ENCODE measurements at places on chromosomes 13 and 19.
A peak's percentile ranks its signal among the peaks of the same experiment; 100 is the strongest.

DNA sequence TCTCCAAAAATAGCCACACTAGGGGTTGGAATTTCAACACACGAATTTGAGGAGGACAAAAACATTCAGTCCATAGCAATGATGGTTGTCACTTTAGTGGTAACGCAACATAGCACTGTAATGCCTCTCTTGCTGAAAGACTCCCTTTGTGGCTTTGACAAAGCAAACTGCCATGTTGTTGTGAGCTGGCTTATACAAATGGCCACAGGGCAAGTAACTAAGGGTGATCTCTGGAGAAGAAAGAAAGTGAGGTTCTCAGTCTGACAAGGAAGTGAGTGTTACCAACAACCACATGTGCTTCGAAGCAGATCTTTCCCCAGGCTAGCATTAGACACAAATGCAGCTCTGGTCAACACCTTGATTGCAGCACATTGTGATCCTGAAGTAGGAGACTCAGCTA is 79.1 kb upstream of the PCDH17 start:
- DNase-seq = no peak

DNA sequence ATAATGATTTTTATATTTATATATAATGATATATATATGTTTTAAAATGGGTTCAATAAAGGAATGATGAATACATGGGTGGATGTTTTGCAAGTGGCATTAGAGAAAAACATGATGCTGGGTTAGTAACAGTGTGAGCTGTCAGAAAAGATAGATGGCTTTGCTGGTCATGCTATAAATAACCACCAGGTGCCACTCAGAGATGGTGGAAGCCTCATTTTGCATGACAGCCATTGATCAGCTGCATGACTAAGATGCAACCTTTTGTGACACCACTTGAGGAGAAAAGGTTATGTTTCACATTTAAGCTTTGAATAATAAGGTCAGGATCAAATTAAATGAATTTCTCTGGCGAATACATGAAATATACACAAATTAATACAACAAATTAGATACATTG is 737.7 kb downstream of the PCDH9 start:
- no peak for DNase-seq

GRCh38 chr19:29539670-29540069 is 13.9 kb downstream of the VSTM2B start:
- DNase-seq = no peak

- DNase-seq = no peak
Measured at GRCh38 chr19:416416-416815, 7.5 kb upstream of the C2CD4C start.

DNA sequence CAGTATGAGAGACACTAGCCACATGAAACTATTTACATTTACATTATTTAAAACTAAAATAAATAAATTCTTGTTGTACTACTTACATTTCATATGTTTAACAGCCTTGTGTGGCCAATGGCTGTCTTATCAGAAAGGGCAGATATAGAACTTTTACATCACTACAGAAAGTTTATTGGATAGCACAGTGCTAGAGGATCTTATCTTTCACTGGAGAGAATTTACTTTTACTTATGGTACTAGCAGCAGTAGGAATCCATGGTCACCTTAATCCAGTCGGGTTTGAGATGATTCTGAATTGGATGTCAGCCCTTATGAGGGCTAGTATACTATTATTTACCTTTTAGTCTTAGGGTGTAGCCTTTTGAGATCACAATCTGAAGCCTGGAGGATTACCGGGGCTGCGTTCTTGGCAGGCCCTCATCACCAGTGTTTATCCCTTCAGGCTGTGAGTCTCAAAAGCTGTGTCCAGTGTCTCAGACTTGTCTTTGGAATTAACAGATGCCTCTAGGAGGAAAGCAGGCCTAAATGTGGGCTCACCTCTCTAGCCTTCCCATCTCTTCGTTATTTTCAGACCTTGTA is 21.7 kb downstream of the IFT88 start:
- no peak for DNase-seq

DNA sequence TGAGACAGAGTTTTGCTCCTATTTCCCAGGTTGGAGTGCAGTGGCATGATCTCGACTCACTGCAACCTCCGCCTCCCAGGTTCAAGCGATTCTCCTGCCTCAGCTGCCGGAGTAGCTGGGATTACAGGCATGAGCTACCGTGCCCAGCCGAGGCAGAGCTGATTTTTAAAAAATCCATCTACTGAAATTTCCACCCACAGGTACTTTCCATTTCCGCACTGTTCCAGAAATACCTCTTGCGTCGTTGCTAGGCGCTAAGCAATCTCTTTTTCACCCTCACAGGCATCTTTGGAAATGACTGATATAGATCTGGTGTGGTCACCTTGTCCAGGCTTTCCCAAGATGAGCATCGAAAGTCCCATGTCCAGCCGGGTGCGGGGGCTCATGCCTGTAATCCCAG is 9.4 kb downstream of the TMEM38A start:
- DNase-seq = no peak

GRCh38 chr13:112710855-112711527 is 21.2 kb downstream of the ATP11A start:
- no peak for DNase-seq

DNA sequence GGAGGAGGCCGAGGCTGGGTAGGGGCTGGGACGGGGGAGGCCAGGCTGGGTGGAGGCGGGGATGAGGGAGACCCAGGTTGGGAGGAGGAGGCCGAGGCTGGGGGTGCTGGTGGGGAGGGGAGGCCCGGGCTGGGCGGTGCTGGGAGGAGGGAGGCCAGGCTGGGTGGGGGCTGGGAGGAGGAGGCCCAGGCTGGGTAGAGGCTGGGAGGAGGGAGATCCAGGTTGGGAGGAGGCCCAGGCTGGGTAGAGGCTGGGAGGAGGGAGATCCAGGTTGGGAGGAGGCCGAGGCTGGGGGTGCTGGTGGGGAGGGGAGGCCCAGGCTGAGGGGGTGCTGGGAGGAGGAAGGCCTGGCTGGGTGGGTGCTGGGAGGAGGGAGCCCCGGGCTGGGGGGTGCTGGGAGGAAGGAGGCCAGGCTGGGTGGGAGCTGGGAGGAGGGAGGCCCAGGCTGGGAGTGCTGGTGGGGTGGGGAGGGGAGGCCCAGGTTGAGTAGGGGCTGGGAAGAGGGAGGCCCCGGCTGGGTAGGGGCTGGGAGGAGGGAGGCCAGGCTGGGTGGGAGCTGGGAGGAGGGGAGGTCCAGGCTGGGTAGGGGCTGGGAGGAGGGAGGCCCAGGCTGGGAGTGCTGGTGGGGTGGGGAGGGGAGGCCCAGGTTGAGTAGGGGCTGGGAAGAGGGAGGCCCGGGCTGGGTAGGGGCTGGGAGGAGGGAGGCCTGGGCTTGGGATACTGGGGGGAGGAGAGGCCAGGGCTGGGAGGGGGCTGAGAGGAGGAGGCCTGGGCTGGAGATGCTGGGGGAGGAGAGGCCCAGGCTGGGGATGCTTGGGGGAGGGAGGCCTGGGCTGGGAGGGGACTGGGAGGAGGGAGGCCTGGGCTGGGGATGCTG is 10.7 kb downstream of the TPGS1 start:
- DNase-seq = peak; percentile 35

GRCh38 chr19:585551-586110 is 4.0 kb upstream of the HCN2 start:
- DNase-seq = no peak

DNA sequence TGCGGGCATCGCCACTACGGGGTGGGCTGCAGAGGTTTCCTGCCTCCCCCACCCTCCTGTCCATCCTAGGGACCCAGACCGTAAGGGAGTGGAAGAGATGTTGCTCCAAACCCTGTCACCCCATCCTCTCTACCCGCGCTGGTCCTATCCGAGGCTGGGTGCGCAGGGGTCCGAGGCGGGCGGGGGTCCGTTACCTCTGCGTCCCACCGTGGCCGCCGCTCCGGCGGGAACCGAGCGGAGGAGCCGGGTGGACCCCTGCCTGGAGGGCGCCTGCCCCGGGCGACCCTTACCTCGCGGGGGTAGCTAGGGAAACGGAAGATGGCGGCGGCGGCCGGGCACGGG is at the start of gene DGKH:
Gene DGKH (plus strand): TSS at position 307 of the 342 bp plus-strand sequence. CDS start 126 bp downstream, outside the sequence.
- DNase-seq = no peak

DNA sequence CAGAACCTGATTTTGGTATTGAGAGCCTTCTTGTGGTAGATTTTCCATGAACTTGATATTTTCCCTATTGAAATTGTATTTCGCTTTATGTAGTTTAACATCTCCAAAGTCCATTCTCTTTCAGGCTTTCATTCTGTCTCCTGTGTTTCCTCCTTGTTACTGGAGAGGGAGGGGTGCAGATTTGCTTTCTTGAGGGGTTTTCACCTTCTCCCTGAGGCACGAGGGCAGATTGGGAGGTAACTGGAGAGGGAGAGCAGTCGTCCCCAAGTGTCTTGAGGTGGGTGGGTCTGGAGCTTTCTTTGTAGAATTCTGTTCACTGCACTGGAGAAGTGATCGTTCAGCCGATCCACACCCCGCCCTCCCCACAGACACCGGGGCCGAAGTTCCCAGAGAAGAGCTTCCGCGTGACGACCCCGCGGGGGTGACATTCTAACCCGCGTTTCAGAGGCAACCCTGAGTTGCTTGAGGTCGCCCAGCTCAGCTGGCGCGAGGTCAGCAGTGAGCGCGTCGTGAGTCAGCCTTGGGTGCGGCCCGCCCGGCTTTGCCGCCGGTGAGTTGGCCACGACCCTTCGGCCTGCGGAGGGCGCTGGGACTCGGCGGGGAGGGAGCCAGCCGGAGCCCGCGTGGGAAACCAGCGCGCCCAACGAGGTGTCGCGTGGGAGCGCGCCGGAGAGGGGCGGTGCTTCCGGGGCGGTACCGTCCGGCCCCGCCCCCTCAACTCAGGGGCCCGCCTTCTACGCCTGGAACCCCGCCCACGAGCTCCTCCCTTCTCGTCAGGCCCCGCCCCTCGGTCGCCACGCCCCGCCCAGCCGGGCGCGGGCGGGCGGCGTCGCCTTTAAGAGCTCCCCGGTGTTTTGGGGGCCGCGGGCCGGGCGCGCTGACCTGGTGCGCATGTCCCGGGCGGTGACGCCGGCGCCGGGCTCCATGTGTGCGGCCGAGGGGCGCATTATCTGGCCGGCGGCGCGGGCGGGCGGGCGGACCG is at the start of gene GATAD2A:
Gene GATAD2A (plus strand): TSS at position 797 of the 982 bp plus-strand sequence. CDS start 59,671 bp downstream, outside the sequence.
- DNase-seq = peak; percentile 96

DNA sequence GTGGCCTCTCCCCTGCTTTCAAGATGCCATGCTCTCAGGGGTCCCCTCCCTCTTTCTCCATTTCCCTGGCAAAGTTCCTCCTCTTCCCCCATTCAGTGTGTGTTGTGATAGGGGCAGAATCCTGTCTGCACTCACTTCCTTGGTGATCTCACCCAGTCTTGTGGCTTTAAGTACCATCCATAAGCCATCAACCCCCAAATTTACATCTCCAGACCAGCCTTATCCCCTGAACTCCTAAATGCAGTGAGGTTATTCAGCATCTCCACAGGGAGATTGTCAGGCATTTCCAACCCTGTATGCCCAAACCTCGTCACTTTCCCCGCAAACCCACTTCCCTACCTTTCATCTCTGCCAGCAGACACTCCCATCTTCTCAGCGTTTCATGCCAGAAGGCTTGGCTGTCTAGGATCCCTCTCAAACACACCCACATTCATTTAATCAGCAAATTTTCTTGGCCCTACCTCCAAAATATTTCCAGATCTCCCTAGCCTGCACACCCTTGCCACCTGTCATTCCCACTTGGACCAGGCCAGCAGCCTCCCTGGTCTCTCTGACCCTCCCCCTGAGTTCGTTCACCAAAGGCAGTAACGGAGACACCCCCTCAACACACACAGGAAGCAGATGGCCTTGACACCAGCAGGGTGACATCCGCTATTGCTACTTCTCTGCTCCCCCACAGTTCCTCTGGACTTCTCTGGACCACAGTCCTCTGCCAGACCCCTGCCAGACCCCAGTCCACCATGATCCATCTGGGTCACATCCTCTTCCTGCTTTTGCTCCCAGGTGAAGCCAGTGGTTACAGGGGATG is at the start of gene HCST:
Gene HCST (plus strand): TSS at position 676 of the 808 bp plus-strand sequence. CDS start 65 bp downstream, at position 741.
- no peak for DNase-seq

- DNase-seq = no peak
Measured at GRCh38 chr13:111175935-111176334, 60.8 kb downstream of the ARHGEF7 start.

GRCh38 chr13:42612021-42612765 is 38.2 kb downstream of the TNFSF11 start:
- DNase-seq = no peak

GRCh38 chr13:26921918-26922317 is 161.3 kb upstream of the GPR12 start:
- no peak for DNase-seq

DNA sequence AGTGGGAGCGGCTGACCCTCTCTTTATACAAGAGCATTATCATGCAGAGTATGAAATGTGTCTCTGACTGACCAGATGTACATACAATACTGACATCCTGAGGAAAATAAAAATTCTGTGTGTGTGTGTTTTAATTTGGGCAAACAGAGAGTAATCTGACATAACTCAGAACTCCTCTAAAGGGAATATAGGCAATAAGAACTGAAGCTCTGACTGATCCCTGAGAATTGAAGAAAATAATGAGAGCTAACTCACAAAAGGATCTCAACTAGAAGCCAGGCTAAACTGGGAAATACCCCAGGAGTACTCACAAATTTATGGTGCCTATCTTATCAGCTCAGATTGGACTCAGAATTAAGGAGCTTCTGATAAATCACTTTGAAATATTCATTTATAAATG is 539.9 kb downstream of the OLFM4 start:
- DNase-seq = no peak

DNA sequence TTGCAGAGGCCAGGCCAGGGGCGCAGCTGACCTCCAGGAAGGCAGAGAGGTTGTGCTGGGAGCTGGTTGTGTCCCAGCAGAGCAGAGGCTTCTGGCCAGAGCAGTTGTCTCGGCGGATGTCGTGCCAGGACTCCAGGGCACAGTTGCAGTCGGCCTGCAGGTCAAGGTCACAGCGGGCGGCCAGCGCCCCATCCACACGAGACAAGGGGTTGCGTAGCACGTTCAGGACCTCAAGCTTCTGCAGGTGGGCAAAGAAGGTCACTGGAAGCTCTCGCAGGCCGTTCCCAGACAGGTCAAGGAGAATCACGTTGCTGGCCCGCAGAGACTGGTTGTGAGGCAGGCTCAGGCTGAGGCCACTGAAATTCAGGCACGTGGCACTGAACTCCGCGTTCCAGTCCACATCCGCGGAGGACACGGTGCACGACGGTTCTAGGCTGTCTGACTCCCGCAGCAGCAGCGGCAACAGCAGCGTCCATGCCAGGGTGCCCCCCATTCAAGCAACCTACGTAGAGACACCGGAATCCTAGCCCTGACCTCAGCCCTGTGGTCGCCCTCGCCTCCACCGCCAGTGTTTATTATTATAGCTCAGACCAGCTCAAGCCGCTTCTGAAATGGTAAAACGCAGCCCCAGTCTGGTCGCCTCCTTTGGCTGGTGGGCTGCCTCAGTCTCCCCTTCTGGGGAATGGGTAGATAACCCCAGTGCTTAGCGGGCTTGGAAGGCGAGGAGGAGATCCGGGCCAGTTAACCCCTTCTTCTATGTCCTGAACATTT is 766 bp downstream of the LRRC25 start:
- DNase-seq = no peak

GRCh38 chr13:31372454-31372853 is 172.7 kb downstream of the B3GLCT start:
- no peak for DNase-seq

Measured in retina (tissue), 1 donor.